AG08395 (cell line): ENCODE measurements at places on chromosomes 4 and X.

DNA sequence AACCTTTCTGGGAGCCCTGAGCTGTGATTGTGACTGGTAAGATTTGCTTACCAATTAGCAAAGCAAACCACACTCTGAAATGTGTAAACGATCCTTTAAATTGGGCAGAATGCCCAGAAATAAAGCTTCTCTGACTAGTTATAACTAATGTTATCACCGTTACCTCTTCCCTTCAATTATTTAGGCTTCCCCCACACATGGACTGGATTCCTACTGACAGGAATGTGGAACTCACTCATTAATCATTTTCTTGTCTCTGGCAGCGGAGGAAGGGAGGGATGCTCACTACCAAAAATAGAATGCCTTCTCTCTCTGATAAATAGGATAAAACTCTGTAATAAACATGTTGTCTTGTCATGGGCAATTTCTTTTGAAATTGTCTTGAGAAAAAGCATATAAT lies 25.3 kb upstream of the NWD2 start:
- no peak for DNase-seq

GRCh38 chr4:53599632-53600031 lies 8.3 kb upstream of the LNX1 start:
- no peak for DNase-seq

DNA sequence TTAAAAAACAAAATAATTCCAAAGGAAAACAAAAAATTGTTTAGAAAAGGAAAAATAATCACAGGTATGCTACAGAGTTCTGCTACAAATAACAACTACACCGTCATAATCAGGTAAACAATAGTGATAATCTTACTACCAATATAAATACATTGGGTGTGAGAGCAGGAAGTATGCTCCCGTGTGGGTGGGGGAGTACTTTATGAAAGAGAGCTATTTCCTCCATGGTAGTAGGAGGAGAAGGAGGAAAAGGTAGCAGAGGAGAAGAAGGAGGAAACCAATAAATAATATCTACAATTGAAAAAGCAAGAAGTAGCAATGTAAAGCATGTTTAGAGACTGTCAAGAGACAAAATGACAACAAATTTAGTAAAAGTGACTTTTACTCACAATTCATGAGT lies 35.1 kb downstream of the TEC start:
- no peak for DNase-seq

- no peak for DNase-seq
Measured at GRCh38 chrX:82666355-82666754, 841.7 kb upstream of the POU3F4 start.

GRCh38 chr4:174848596-174848995 lies 19.5 kb upstream of the GLRA3 start:
- DNase-seq: no peak

GRCh38 chr4:10575414-10575813 lies 109.2 kb downstream of the CLNK start:
- no peak for DNase-seq

- DNase-seq: no peak
Measured at GRCh38 chrX:150643271-150643670, 49.9 kb upstream of the MTMR1 start.

GRCh38 chr4:79049840-79050540 lies 110.8 kb upstream of the PAQR3 start:
- DNase-seq: peak; percentile 17

DNA sequence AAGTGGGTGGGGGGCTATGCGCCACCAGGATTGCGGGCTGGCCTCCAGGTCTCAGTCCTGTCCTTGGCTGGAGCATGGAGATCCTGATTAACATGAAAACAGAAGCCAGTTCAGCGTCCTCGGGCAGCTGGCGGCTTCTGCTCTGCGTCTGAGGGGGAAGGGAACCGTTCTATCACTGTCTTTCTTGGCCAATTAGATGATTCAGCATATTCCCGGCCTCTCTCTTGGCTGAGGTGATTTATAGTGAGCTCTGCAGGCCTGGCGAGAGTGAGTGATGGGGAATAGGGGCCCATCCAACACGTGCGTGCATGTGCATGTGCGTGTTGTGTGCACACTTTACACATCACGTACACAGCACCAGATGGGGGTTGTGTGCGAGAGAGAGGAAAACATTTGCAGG lies 145.8 kb upstream of the ATP6AP2 start:
- peak; percentile 43 for DNase-seq

GRCh38 chr4:1094336-1094690 lies 19.1 kb downstream of the RNF212 start:
- DNase-seq: no peak

- DNase-seq: peak; percentile 5
Measured at GRCh38 chr4:171812665-171813525, at the start of gene GALNTL6. GALNTL6 (plus strand) TSS chr4:171813404.

DNA sequence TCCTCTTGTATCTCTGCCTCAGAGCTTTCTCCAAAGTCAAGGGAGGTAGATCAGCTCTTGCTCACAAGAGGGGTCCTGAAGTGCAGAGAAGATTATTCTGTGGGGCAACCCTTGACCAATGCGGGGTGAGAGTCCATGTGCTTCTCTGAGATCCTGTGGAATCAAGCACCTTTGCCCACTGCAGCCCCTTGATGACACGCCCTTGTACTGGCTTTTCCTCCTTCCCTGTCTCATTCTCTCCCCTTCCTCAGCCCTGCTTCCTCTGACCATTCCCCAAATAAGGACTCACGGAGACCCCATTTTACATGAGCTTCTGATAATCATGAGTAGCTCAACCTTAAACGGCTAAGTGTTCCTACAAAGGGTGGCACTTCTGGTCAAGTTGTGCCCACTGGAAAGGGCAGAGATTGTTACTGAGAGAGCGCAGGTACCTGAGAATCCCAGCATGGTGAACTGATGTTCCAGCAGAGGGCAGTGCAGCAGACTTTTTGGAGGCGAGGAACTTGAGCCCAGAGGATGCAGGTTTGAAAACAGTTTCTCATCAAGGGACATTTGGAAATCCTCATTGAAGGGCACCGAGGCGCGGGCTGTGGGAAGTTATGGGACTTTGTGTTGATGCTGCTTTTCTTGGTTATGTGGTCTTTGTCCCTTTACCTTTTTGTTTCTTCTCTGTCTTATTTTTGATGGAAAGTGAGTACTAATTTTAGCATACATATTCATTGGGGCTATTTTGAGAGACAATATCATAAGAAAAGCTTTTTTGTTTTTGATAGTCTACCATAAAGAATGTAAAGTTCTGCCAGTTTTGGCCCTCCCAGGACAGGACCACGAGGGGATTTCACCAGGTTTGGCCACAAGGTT lies 201.3 kb downstream of the RBM46 start:
- DNase-seq: peak; percentile 43

DNA sequence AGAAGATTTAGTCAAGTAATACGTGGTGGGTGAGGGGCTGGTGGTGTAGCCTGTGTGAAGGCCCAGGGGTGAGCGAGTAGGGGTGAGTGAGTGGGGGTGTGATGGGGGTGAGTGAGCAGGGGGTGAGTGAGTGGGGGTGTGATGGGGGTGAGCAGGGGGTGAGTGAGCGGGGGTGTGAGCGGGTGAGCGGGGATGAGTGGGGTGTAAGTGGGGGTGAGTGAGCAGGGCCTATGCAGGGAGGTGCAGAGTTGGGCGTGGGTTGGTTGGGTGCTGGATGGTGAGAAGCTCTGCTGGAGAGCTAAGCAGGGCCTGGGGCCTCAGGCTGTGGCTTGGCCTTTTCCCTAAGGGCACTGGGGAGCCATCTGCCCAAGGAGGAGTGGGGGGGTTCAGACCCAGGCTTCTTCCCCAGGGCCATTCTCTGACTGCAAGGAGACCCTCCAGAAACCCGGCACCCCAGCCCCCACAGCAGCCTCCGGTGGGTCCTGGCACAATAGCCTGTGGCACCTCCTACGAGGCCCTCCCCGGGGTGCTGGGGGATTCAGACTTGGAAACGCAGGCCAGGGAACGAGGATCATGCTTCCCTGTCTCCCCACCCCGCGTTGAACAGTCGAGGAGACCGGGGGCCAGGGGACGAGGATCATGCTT lies 30.4 kb downstream of the SH3TC1 start:
- DNase-seq: no peak

DNA sequence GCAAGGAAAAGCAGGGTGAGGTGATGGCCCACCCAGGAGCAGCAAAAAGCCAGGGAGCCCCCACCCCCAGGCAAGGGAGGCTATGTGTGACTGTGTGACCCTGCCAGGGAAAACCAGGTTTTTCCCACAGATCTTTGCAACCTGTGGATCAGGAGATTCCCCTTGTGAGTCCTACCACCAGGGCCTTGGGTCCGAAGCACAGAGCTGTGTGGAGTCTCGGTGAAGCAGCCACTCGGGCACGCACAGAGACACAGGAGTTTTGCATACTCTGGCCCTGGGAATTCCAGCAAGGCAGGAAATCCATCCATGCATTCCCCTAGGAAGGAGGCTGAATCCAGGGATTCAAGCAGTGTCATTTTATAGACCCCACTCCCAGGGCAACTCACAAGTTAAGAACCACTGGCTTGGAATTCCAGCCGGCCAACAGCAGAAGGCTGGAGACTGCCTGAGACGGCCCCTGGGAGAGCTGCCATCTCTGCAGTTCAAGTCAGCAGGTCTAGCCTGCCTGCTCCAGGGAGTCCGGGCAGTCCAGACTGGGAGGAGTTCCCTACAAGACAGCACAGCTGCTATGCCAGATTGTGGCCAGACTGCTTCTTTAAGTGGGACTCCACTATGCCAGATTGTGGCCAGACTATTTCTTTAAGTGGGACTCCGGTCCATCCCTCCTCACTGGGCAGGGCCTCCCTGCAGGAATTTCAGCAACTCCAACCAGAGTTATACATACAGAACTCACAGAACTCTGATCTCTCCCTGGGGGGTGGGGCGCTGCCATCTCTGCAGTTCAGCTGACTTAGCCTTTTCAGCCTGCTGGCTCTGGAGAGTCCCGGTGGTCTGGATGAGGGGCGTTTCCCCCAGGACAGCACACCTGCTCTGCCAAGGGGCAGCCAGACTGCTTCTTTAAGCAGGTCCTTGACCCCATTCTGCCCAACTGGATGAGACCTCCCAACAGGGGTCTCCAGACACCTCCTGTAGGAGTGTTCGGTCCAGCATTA lies 85.1 kb upstream of the ADAD1 start:
- no peak for DNase-seq

DNA sequence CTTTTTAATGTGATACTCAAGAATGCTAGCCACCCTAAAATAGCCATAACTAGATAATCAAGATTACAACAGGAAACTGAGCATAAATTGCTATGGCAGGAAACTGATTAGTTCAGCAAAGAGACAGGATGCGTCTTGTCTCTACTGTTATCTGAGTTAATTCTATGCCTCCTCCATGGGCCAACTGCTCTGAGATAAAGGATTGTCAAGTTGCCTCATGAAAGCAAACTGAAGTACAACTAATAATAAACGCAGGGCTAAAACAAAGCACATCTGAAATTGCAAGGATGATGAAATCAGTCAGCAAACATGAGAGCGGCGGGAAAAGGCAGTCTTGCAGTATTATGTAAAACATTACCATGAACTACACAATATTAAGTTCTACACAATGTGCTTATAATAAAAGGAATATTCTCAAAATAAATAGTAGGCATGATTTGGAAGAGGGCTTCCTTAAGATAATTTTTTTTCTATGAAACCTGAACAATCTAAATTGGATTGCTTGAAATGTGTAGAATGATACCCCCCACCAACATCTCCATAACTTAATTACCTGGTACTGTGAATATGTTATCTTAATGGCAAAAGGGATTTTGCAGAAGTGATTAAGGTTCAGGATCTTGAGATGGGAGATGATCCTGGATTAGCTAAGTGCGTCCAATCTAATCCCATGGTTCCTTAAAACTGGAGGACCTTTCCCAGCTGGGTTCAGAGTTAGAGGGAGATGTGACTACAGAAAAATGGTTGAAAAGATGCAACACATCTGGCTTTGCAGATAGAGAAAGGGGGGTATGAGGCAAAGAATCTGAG lies 65.9 kb downstream of the ANTXR2 start:
- DNase-seq: no peak

DNA sequence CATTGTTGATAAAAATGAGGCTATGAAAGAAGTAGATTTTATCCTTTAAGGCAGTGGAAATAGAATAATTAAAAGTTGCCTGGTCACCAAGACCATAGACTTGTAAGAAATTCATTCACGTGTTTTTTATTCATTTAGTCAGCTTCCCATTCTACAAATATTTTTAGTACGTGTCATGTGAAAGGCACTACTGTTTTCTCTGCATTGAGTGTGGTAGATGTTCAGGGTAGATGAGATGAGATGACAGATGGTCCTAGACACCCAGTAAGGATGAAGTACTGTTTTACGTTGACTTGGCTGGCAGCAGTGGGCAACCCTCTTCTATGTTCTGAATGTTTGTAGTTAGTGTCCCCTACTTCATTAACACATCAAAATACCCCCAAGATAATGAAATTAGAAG lies 228.1 kb downstream of the ARHGAP24 start:
- peak; percentile 21 for DNase-seq

- DNase-seq: no peak
Measured at GRCh38 chrX:10064736-10065135, 92.0 kb upstream of the CLCN4 start.

DNA sequence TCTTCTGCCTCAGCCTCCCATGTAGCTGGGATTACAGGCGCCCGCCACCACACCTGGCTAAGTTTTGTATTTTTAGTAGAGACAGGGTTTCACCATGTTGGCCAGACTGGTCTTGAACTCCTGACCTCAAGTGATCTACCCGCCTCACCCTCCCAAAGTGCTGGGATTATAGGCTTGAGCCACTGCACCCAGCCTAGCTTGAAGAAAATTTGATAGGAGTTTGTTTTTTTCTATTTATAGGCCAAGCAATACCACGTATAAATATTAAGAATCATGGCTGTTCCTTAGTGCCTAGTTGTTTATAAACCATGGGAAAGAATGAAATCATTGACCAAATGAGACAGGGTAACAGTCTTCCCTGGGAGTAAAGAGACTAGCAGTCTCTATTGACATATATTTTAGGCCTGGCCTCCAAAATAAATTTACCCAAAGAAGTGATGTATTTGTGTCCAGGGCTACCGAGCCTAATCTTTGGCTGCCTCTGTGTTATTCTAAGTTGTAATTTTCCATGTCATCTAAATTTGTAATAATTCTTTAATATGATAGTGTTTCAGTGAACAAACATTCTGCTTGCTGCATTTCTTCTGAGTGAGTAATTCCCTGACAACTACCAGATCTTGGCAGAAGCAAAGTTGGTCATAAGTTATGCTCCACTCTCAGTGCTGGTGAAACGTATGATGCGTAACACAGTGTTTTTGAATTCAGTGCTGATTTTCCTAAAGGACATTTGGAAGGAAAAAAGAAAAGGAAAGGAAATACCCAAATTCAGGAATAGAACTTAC lies 10.3 kb downstream of the PKD2 start:
- peak; percentile 89 for DNase-seq

DNA sequence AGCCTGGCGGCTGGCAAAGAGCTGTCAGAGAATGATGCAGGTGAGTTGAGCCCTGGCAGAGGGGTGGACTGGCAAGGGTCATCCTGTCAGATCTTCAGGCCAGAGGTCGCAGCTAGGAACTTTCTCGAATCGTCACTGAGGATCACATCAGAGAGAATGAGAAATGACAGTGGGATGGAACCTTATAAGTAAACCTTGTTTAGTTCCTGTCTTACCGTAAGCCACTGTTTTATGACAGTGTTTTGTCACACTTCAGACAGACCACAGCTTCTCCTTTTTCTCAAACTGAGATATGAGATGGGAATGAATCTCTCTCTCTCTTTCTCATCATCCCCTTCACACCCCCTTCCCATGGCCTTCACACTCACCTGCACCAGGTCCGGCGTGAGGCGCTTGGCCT lies 9.3 kb downstream of the DIPK2B start:
- DNase-seq: no peak
